ENCODE measurements at places on chromosomes 1 and 21.

- DNase-seq, result no peak
These were observed 11.8 kb downstream of the FCMR start for GRCh38 chr1:206909883-206910318.

DNA sequence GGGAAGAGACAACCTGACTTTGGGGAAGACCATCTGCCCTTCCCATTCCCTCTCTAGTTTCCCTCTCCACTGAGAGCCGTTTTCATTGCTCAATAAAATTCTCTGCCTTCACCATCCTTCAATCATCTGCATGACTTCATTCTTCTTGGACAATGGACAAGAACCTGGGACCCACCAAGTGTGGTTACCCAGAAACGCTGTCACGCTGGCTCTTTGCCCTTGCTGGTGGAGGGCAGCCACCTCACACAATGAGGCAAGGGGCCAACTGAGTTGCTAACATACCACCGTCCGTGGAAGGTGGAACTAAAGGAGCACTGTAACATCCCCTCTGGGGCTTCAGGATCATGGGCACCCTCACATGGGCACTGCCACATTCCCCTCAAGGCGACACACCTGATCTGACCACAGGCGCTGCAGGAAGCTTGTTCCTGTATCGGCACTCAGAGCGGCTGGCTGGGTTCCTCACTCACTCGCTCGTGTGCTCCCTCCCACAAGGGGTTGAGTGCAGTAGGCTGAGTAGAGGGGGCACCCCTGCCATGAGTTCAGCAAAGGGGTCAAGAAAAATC is 652.4 kb downstream of the PLPP3 start:
- DNase-seq, result no peak

DNA sequence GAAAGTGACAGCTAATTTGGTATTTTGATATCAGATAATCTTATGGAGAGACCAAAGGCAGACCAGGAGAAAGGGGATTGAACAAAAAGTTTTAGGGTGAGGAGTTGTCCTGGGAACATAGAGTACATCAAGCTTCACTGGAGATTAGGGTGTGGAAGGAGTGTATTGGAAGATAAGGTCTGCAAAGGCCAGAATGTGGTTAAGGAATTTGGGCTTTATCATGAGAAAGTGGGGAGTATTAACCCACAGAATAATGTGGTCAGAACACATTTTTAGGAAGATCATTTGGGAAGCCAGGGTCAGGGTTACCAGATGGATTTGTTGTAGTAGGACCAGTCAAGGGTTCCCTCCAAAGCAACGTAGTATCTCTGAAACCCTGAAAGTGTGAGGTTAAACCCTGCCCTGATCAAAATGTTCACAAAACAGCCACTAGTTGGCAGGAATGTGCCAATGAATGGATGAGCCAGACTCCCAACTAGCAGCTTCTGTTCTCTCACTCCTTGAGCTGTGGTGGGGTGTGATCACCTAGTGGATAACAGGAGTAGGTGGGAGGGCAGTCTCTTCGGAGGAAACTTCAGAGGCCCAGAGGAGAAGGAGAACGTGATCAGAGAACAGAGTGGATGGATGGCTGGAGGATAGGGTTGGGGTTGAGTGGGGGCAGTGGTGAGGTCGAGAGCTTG is 35.8 kb downstream of the SLC2A1 start:
- no peak for DNase-seq

DNA sequence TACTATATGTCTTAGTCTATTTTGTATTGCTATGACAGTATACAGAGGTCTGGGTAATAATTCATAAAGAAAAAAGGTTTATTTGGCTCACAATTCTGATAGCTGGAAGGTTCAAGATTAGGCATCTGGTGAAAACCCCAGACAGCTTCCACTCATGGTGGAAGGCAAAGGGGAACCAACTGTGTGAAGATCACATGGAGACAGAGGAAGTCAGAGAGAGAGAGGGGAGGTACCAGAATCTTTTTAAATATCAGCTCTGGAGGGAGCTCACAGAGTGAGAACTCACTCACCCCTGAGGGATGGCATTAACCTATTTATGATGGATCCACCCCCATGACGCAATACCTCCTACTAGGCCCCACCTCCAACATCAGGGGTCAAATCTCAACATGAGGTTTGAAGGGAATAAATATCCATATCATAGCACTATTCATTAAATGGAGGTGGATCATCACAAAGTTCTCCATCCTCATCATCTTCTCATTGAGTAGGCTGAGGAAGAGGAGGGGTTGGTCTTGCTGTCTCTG is 290.5 kb downstream of the DSCAM start:
- no peak for DNase-seq

DNA sequence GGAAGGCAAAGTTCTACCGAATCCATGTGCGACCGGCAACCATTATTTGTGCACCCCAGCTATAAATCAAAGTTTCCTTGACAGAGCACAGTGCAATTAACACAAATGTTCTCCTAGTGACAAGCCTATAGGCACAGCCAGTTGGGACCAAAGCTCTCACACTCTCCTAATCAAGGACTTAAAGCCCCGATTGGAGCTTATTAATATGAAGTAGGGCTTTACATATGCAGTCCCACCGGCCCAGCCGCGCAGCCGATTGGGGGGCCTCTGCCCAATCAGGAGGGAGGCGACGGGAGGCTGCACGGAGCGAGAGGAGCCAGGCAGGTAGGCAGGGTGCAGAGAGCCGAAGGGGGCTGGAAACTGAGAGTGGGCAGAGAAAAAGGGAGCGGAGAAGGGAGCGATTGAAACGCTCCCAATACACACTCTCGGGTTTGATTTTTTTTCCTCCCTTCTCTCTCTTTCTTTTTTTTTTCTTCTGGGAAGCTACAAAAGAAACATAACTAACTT is at the start of gene ESRRG:
TSS of gene ESRRG (minus strand) at position 156 of the 507 bp plus-strand sequence. CDS start at position 26, 130 bp downstream.
- DNase-seq, result no peak

DNA sequence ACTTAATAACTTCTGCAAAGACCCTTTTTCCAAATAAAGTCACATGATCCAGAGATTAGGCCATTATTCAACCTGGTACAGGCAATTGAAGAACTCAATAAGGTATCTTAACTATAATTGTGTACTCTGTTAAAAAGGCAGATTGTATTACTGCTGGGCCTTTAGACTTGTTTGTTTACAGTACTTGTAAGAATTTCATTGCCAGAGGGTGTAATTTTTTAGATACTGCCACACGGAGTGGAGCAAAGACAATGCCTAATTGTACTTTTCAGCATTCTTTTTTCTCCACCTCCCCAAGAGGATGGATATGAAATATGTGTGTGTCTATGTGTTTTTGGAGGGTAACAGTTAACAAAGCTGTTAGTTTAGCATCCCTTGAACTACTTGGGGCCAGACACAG is 47.5 kb downstream of the HUNK start:
- DNase-seq, result no peak

DNA sequence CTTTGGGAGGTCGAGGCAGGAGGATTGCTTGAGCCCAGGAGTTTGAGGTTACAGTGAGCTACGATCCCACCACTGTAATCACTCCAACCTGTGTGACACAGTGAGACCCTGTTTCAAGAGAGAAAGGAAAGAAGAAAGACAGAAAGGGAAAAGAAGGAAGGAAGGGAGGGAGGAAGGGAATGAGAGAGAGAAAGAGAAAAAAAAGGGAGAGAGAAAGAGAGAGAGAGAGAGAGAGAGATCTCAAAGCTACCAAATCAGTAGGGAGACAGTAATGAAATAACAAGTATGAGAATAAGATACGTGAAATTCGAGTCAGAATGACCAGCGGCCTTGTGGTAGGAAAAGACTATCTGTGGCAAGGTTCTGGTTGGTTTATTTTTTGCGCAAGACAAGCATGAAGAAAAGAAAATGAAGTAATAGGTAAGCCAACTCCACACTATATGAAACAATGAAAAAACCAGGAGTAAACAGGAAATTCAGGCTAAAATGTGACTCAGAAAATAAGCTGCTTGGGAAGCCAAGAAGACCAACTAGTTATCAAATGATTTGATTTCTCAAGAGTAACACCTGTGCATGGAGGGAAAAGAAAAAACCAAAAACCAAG is 8.9 kb downstream of the MTF1 start:
- DNase-seq, result no peak

DNA sequence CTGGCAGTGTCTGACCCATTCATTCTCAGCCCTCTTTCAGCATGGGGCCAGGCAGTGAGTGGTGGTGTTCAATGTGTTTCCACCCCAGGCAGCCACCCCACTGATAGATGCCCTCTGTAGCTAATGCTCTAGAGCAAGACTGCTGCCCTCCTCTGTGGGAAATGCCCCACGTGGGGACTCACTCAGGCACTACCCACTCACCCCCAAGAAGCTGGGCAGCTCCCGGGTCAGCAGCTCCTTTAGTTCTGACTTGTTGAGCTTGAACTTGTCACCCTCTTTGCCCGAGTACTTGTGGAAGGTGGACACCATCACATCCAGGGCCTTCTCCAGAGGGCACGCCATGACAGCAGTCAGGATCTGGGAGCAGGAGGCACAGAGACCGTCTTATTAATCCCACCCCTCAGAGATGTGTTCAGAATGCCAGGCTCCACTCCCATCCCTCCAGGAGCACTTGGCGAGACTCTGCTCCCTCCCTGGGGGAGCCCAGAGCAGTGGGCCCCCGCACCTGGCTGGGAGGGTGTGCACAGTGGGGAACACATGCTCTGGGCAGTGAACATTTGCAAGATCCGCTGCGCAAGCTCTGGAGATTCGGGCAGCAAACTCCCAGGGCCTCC is 1.0 kb downstream of the S100A4 start:
- DNase-seq, result no peak

- DNase-seq, result no peak
These were observed 38.0 kb downstream of the SAMD13 start for GRCh38 chr1:84339503-84339902.

All from stimulated activated CD8-positive, alpha-beta memory T cell treated with anti-CD3 and anti-CD28 coated beads, Interleukin-12 subunit alpha, Interleukin-12 subunit beta, amount 100 ng/mL, for 4 hours (primary cell).